ENCODE measurements at places on chromosomes 11 and 22.

DNA sequence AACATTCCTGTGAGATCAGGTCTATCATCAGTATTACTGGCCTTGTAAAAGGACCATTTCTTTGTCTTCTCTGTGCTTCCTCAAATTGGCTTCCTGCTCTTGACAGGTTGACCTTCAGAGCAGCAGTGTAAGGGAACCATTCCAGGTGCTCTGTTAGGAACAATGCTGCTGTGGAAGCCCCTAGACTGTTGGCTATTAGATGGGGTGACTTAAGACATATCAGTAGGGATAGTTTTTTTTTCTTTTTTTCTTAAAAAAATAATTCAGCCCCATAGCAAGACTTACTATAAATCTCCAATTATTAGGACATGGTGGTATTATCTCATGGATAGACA, 37.6 kb downstream of the COA4 start:
- no peak for DNase-seq

DNA sequence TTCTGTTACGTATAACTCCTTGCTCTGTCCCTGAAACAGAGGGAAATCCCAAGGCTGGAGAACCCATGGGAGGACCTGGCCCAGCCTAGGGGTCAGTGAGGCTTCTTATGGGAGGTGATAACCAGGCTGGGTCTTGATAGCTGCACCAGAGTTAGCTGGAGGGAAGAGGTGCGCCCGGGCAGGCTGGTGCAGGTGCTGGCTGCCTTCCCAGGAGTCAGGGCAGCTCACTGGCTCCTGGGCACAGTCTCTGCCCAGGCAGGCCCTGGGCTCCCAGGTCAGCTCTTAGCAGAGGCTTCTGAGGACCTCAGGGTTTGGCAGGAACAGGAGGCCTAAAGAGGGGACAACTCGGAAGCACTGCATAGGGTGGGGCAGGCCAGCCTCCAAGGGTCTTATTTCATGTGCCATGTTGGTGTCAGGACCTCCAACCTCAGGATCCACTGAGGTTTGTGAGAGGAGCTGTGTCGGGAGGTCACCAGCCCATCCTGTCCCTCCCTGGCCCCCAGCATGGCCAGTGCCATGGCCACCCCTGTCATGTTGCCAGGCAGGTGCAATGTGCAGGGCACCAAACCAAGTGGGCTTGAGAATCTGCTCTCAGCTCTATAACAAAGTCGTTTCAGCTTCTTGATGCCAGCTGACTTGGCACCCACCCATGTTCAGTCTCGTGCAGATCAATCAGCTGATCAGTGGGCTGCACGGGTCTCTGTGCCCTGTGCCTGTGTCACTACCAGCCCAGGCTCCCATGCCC, 20.5 kb upstream of the CELSR1 start:
- no peak for DNase-seq

GRCh38 chr11:86442827-86443226, 68.1 kb downstream of the CCDC81 start:
- DNase-seq = no peak

GRCh38 chr22:32958001-32958400, 100.2 kb downstream of the SYN3 start:
- no peak for DNase-seq

- no peak for DNase-seq
Observed at GRCh38 chr11:113876074-113876797, 864 bp upstream of the USP28 start.

GRCh38 chr11:76026862-76027261, 179.4 kb downstream of the WNT11 start:
- DNase-seq = no peak

DNA sequence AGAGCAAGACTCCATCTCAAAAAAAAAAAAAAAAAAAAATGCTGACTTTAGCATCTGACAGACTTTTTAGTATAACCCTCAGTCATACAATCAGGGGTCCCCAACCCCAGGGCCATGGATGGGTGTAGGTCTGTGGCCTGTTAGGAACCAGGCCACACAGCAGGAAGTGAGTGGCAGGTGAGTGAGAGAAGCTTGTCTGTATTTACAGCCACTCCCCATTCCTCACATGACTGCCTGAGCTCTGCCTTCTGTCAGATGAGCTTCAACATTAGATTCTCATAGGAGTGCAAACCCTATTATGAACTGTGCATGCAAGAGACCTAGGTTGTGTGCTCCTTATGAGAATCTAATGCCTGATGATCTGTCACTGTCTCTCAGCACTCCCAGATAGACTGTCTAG, 3.3 kb downstream of the FAM227A start:
- no peak for DNase-seq

DNA sequence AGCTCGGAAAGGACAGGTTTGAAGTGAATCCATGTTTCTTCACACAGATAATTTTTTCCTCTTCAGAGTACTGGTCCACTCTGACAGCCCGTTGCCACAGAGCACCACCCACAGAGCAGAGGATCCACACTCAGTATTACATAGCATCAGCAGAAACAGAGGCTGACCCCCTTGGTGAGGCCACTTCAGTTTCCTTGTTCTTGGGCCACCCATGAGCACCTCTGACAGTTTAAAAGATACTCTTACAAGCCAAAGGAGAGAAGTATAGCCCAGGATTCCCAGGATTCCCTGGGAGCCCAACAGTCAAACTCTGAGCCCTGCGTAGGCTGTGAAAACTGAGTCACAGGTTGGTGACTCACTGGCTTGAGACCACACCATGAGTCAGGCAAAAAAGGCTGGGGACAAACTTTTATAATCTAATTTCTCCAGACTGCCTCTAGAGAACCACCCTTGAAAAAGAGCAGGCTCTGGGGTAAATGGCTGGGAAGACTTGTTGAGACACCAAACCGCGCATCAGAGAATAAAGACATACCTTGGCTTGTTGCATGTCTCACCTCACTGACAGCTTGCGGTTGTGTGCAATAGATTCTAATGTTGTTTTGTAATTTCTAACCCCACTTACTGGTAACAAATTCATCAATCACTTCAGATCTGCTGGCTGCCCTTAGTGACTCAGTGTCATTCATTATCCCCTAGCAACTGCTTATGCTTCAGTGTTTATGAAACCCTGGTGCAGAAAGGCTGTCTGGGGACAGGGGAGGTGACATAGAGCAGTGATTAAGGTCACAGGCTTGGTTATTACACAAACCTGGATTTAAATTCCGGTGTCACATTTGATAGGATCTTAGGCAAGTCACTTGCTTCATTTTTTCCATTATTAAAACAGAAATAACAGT, 56.9 kb upstream of the PRSS23 start:
- DNase-seq = peak; percentile 63

- DNase-seq = no peak
Observed at GRCh38 chr11:61958590-61958989, 8.4 kb downstream of the BEST1 start.

- no peak for DNase-seq
Observed at GRCh38 chr22:36160499-36160942, at the start of gene APOL3. TSS of gene APOL3 (minus strand) at chr22:36160755. CDS start at chr22:36149055, 11,700 bp downstream.

DNA sequence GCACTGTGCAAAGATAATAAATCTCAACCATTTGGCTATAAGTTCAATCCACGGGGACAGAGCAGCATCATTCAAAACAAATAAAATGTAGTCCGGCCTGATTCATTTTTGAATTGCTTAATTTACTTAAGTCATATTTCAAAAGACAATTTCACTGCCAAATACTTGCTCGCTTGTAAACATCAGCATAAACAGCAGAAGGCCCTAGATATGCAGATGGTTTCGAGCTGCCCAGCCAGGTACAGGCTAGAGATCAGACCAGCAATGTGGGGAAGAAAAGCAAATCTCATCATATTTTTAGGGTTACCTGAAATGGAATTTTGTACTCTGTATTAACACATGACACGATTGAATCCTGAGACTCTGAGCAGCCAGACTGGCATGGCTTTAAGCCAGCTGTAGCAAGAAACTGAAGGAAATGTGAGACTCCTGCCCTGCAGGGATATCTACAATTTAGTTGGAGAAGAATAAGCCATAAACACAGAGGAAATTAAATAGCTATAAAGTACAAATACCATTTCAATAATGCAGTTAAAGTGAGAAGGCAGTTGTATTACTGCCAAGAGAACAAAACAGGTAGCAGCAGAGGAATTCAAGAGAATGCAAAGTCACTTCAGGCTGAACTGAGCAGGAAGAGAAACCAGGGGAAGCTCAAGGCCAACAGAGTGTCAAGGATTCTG, 440.3 kb downstream of the ETS1 start:
- no peak for DNase-seq

DNA sequence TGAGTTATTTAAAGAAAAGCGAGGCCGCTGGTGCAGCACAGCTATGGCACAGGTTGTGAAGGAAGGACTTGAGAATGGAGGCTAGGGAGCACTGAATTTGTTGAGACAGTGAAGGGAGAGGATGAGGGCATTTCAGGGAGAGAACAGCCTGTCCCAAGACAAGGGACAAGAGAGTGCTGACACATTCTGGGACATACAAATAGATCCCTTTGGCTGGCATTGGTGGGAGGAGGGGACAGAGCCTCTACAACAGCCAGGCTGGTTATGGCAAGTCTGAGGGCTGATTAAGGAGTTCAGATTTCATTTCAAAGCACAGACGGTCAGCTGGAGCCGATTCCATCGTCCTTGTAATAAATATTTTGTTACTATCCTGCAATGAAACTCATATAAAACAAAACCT, 1.7 kb upstream of the SLC29A2 start:
- DNase-seq = no peak

DNA sequence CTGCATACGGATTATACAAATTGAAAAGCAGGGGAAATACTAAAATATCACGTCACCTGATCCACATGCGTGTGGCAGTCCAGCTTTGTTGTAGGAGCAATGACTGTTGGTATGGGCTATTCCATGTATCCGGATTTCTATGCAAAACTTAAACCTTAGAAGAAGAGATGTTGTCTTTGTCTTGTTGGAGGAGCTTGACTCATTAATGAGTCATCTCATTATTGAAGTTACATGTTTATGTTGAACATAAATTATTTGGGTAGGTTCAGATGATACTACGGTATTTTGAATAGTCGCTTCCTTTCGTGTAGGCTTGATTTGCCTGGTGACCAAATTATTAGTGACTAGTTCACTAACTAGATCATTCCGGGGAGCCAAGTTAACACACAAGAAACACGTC, 806 bp upstream of the SAAL1 start:
- no peak for DNase-seq

- DNase-seq = no peak
Observed at GRCh38 chr11:93694109-93694508, 32.6 kb downstream of the CEP295 start.
